HCT116 (cell line): ENCODE measurements at places on chromosomes 5 and 9.

DNA sequence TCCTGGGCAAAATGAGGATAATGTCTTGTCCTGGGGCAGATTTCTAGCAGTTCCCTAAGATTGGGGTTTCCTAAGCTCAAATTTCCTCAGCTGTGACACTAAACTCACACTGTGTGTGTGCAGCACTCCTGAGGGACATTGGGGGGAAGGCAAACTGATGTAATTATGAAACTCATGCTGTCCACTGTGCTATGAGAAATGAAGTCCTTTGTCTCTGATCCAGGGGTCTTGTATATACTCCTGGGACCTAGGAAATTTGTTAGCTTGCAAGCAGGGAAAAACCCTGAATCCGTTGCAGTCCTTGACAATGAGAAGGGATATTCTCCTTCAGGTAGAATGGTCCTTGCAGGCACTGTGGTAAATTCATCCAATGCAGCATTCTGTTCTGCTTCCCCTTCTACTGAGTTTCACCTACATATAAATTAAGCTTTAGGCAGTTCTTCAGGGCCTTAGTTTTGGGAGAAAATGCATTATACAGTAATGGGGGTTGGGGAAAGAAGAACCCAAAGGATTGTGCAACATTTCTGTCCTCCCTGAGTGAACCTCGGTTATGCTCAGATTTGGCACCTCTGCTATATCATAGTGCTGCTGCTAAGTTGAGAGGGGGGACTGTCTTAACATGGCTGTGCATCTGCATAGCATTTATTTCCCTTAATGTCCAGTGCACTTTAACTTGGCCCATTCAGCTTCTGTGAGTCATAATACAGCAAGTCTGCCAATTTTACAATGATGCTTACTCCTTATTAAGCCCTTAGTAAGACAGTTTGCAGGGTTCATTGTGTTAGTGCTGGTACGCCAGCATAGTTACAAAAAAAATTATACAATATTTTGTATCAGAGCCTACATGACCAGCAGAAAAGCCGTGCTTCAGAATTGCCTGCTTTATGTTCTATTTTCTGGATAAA lies 80.2 kb downstream of the PJA2 start:
- no peak for DNase-seq

DNA sequence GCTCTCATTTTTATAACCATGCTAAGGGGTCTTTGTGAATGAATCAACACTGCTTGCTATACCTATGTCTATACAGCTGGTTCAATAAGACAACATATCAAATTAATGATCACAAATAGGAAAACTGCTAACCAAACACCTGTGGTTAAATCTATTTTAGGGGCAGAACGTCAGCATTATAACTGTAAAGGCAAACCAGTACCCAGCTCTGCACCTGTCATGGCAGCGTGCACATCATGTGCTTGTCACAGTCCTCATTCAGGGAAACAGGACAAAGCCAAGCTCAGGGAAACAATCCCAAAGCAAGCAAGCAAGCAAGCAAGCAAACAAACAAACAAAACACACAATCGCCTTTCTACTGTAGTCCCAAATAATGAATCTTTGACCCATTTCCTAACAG lies 277.7 kb upstream of the DAP start:
- DNase-seq, result no peak

GRCh38 chr9:1331546-1332038 lies 281.4 kb downstream of the DMRT2 start:
- DNase-seq, result no peak

- no peak for DNase-seq
Observed at GRCh38 chr9:34986540-34987047, 3.0 kb upstream of the DNAJB5 start.

DNA sequence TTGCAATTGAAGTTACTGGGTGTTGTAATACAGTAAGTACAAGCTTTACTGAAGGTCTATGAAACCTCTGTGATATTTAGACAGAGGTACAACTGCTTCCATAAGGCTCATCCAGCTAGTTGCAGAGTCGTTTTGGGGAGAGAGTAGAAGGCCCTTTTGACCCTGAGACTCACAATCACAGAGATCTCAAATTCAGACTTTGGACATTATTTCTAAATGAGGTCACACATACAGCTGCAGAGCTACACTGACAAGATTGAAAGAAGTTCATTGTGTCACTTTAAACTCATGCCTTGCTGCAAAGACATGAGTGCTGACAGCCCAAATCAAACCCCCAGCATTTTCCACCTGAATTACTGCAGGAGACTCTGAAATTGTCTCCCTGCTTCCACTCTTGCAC lies 205.9 kb upstream of the TMEM161B start:
- no peak for DNase-seq

DNA sequence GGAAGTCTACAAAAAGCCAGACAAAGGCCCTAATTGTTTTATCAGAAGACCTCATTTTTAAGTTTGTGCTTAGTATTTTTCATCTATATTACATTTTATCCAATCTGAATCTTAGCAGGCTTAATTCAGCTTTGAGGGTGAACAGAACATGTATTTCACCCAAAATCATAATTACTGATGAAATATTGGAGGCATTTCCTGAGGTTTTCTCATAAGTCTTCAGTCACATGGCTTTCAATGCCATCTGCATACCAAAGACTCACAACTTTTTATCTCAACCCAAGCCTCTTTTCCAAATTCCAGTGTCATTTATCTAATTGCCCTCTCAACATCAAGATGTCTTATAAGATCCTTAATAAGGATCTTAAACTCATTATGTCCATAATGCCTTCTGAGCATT lies 150.8 kb downstream of the TTC39B start:
- DNase-seq, result no peak

DNA sequence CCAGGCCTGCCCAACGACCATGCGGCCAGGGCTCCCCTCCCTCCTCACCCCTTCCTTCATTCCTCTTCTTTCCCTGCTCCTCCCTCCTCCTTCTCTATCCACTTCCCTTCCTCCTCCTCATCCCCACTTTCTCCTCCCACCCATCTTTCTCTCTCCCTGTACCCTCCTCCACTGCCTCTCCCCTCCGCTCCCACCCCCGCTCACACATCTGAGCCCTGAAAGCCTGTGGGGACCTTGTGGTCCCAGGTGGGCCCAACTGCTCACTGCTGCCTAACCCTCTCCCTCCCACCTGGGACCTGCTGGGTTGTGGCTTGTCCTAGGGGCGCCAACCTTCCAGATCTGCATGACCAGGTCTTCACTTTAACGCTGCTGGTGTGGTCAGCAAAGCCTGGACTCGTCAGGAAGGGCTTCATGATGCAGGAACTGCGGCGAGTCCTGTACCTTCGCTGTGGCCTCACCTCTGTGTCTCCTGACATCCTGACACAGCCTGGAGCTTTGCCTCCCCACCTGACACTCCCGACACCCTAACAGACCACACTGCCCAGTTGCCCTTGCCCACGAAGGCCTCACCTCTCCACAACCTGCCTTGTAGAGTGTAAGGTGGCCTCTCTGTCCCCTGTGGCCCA lies 34.6 kb downstream of the C5orf15 start:
- DNase-seq, result no peak

DNA sequence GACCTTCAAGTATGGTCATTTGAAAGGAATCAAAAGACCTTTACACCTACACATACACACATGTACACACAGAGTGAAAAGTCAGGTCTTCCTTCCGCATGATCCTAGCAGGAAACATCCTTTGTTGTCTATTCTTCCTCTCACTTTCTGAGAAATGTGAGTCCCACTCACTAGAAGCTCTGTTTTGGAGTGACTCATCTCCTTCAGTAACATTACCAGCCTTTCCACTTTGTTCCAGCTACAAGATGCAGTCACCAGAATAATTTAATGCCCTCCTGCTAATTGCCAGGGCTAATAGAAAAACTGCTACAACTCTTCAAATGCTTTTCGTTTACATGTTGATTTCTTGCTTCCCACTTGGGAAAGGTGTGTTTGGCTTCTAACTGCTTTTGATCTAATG lies 417.3 kb downstream of the RASEF start:
- DNase-seq, result no peak

- DNase-seq, result no peak
Observed at GRCh38 chr9:19231904-19232822, 1.7 kb downstream of the DENND4C start.

GRCh38 chr9:130837643-130838042 lies 2.6 kb downstream of the ABL1 start:
- DNase-seq, result no peak

- DNase-seq, result no peak
Observed at GRCh38 chr5:135539430-135540005, 3.8 kb upstream of the NEUROG1 start.

GRCh38 chr9:109535365-109535764 lies 37.3 kb upstream of the PTPN3 start:
- no peak for DNase-seq

- DNase-seq, result no peak
Observed at GRCh38 chr5:5025098-5025773, 114.9 kb upstream of the ADAMTS16 start.

DNA sequence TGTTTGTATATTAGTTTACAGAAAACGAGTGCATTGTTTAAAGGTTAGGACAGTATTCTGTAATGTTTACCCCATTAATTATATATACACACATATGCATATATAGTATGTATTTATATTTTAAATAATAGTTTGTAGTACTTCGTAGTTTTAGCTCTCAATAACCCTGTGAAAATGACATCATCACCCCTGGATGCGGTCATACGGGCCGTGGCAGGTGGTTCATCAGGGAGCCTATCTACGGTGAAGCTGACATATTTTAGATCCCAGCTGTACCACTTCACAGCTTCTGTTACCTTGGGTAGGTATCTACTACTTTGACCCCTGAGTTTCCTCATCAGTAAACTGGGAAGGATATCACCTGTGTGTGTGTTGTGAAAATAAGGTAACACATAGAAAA lies 87.1 kb downstream of the NR3C1 start:
- no peak for DNase-seq

DNA sequence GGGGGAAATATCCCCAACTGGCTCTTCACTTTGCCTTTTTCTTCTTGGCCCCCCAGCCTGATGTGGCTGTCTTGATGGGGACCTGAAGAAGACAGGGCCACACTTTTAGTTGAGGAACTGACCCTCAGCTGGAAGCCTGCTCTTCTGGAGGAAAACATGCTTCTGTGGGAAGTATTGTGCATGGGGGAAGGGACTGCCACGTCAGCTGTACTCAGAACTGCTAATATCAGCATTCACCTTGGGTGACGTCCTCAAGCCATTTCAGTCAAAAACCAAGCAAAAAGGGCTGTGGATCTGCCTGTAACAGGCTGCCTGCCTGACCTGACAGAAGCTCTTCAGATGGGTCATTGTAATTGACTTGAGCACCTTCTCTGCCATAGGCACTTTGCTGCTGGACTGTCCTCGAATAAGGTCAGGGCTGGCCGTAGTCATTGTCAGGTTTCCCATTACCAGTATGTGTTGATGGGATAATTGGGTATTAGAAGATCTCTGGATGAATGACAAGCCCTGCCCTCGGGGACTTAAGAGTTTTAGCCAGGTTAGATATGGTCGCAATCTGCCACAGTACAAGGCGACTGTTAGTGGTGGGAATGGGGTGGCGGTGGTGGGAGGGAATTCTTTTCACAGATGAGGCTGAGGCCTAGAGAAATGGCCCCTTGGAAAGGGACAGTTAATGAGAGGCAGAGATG lies 10.4 kb downstream of the RAI14 start:
- no peak for DNase-seq

- no peak for DNase-seq
Observed at GRCh38 chr9:114034196-114034595, 43.9 kb downstream of the AMBP start.

DNA sequence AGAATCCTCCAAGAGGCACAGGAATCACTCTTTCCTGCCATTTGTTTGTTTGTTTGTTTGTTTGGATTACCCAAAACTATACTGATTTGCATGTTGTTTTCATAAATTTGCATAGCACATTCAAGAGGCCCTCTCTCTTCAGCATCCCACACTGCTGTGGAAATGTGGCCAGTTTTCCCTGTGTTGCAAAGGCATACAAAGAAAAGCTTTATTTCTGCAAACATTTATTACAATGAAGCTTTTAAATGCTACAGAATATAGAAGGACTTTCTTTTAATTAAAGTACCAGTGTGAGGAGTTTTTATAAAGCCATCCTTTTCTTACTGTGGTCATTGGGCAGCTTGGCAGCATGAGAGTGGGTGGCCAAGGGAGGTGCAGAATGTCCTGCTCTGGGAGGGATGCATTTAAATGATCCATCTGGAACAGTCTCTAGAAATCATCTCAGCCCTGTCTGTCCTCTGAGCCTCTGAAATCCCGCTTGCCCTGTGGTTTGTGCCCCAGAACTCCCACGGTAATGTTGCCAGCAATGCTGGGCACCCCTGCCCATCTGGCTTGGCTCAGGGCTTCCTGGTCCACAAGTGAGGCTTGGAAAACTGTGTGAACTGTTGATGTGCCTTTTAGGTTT lies 356.8 kb upstream of the KIF2A start:
- no peak for DNase-seq

GRCh38 chr9:102124465-102124864 lies 386.0 kb upstream of the GRIN3A start:
- DNase-seq, result no peak

DNA sequence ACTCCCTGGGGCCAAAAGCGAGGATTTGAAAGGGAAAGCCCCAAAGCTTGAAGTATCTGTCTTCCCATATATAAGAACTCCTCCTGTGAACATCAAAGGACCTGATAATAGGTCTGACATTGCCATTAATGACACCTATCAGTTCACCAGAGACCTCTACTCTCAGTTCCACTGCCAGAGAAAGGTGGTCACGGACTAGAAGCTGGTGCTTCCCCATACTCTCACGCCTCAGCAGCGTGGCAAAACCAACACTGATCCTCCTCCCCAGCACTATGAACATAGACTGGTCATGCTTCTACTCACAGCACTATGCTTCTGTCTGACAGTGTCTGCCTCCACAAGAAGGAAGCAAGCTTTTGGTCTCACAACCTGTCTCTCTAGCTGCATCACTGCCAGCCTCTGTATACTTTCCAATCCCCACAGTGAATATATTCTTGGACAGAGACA lies 37.9 kb downstream of the NRG2 start:
- no peak for DNase-seq

DNA sequence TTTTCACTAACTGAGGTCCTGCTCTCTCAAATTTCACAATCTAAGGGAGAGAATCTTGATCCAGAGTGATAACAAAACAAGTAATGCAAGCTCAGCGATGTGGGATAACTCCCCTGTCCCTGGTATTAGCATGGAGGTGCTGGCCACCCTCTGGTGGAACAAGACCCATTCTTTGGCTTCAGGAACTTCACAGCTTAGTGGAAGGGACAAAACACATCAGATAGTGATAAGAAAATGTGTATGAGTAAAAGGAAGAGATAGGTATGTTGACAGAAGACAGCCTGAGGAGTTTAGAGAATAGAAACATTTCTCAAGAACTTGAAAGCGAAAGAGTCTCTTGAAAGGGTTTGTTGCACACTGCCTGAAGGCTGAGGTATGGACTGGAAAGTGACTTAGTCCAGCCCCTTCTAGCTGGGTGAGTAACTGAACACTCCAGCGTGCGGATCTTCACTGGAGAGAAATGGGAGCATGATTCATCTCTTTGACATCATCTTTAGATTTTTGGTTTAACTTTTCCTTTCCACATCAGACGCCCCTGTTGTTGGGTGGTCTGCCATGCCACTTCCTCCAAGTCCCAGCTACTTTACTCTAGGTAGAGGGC lies 25.4 kb upstream of the ZSWIM6 start:
- no peak for DNase-seq

- DNase-seq, result no peak
Observed at GRCh38 chr9:133716564-133717112, 21.5 kb downstream of the SARDH start.
